Progenitor cell of endocrine pancreas (in vitro differentiated cells): ENCODE measurements at places on chromosomes 2 and 18. TPM values are rescaled to one million over a fixed set of nuclear protein-coding genes. Genes with fewer than 3 reads are reported as not detected.

DNA sequence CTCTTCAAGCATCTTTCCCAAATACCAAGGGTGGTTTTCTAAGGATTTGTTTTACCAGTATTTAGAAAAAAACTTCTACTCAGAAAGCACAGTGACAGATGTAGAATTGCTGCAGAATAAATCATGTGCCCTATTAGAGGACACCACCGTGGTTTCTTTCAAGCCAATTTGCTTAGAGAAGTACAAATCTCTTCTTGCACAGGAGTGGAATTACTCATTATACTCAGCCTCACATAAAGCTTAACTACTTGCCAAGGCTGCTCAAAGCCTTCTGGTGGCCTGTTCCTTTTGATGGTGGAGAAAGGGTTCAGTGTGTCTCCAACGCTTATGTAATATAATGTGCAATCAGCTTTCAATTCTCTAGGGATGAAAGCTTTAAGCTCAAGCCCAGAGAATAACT is 66.5 kb upstream of the CTNNA2 start:
- no peak for DNase-seq

DNA sequence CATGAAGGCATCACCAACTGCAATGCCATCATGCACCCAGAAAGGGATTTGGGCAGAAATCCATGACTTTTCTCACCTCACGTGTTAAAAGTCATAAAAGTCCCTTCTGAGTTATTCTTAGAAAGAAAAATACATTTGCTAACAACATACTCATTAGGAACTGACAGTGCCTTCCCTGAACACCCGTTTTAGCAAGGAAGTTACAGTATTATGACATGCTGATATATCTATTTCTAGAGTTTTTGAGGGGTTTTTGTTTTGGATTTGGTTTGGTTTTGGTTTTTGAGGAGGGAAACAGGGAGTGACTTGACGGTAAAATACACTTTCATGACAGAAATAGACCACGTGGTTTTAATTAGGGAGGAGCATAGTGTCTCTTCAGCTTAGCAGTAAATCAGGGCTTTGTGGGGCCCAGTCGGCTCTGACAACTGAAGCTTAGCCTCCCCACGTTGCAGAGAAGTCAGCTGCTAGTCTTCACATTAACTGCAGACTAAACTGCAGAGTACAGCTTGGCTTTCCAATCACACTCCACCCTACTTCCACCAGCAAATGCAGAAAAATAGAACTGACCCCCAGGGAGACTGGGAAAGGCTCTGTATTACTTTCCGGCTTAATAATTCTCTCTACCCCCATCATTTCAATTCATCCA is 141.4 kb downstream of the FAM124B start:
- no peak for DNase-seq

- DNase-seq: no peak
Measured at GRCh38 chr2:62540408-62541168, 34.6 kb upstream of the TMEM17 start.

GRCh38 chr2:106551417-106552130 is 64.4 kb downstream of the CD8B2 start:
- DNase-seq: no peak

GRCh38 chr2:216740557-216741222 is 45.3 kb upstream of the IGFBP5 start:
- DNase-seq: no peak

DNA sequence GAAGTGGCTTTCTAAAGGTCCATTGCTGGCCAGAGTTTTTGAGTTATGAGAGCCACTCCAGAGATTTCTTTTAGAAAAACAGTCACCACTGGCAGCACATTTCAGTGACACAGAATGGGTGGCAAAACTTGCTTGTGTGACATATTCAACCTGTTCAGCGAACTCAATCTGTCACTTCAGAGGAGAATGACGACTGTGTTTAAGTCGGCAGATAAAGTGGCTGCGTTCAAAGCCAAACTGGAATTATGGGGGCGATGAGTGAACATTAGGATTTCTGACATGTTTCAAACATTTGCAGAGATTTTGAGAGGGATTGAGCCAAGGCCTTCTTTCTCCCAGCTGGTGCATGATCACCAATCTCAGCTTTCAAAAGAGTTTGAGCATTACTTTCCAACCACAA is 139.6 kb upstream of the B3GNT2 start:
- no peak for DNase-seq

DNA sequence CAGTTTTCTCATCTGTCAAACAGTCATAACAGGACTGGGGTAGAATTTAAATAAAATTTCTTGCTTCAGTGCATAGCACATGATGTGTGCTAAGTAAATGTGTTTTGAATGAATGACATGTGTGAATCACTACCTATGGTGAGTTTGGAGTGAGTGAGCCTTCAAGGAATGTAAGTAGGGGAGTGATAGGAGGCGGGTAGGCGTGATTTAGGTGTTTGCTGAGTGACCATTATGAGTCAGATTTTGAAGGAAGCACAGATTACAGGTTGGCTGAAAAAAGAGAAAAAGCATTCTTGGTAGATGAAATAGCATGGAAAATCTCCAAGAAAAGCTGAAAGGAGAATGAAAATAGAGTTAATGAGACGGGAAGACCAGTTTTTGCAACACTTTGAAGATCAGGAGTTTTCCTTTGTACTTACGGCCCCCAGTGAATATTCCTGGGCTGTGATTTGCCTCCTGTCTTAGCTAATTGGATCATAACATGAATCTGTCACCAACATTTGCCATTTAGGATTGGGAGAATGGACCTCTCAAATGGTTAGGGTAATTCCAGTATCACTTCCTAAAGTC is 136.9 kb upstream of the GATA6 start:
- no peak for DNase-seq

DNA sequence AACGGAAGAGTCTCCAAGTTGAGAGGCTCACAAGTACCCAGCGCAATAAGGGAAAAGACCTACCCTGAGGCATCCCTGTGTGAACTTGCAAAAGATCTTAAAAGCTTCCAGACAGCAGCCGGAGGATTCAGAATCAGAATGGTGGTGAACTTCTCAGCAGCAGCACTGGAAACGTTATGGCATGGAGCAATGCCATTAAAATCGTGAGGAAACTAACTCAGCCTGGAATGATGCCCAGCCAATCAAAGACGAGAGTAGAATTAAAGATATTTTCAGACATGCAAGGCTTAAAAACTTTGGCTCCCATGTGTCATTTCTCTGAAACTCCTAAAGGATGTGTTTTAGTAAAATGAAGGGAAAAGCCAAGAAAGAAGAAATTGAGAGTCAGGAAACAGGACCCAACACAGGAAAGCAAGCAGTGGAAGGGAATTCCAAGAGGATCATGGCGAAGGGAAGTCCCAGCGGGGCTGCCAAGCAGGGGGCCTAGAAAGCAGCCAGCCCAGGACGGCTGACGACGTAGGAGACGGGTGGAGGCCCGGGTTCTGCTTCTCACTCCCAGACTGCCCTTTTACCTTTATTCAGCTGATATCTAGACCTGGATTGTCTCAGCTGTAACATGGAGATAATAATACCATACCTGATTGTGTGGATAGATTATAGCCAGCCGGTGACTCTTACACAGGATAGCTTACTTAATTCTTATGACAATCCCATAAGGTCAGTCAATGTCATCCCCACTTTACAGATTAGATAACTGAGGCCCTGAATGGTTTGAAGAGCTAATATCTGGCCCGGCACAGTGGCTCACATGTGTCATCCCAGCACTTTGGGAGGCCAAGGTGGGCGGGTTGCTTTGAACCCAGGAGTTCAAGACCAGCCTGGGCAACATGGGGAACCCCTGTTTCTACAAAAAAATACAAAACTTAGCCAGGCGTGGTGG is 92.8 kb downstream of the ASAP2 start:
- no peak for DNase-seq

DNA sequence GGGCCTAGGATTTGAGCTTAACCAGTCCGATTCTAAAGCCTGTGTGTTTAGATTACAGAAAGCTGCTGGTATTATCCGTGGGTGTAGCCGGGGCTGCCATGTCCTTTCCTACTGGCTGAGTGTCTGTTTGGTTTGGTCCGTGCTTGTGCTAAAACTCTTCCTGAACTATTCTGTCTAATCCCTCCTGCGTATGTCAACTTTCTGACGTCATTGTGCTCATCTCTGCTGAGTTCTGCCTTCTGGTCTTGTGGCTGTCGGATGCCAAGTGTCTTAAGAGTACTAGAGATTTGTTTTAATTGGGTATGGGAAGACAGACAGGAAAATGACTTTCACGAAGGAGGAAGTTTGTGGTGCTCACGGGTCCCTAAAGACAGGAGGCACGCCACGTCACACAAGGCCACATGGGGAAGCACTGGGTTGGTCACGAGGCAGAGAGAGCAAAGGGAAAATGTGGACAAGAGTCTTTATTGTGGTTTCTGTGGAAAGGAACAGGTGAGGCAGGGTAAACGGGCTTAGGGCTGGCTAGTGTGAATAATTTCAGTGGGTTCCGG is 31.8 kb upstream of the NTSR2 start:
- DNase-seq: no peak

DNA sequence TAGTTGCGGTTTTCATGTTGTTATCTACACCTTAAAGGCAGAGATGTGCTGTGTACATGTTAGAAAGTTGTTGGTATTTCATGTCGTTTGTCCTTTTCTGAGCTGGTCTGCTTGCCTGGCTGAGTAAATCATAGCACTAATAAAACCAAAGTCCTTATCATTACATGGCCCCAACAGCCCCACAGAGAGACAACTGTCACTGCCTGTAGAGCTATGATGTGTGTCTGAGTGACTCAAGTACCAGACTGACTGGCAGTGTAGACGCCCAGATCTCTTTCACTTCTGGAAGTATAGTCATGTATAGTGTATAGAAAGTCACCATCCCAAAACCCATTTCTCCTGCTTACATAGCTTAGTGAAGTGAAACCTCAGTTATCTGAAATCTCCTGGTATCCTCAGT is 4.3 kb downstream of the SOCS6 start:
- no peak for DNase-seq

- no peak for DNase-seq
Measured at GRCh38 chr2:98825404-98825803, 94.5 kb upstream of the MGAT4A start.

DNA sequence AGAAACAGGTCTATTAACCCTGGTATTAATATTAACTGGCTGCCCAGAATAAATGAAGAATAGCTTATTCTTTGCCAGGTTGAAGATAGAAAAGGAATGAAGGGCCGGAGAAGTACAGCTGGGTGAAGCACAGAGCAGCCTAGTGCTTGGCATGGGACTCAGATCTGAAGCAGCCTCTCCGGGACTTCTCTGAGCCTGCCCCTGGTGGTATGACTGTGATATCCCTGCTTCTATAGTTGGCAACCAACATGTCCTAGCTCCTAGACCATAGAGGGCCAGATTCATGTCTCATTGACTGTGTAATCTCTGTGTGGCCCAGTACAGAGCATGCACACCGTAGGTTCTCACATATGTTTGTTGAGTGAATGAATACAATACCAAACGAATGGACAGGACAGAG is 107.8 kb downstream of the MSH2 start:
- no peak for DNase-seq

DNA sequence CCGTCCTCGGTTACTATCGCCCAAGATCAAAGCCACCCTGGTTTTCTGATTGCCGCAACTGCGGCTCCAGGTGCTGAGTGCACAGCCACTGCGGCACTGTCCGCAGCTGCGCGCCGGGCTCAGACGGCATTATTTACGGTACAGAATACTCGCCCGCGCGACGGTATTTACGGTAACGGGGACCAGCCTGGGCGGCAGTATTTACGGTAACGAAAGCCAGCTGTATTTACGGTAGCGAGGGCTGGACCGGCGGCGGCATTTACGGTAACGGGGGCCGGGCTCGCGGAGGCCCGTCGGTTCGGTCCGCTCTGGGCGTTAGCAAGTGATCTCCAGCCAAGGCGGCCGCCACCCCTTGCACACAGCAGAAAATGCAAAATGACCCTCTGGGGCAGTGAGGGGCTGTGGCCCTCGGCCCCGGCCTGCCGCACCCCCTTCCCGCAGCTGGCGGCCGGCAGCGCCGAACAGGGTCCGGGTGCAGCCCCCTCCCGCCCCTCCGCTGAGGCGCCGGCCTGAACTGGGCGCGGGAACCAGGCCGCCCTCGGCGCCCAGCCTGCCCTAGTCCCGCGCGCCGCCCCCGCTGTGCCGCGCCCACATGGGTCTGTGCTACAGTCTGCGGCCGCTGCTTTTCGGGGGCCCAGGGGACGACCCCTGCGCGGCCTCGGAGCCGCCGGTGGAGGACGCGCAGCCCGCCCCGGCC is at the start of gene GNAL:
Gene GNAL (plus strand): TSS at position 293 of the 697 bp plus-strand sequence. CDS start 300 bp downstream, at position 593.
- DNase-seq: peak; percentile 74

GRCh38 chr2:222494104-222494739 is 69.9 kb downstream of the SGPP2 start:
- no peak for DNase-seq

TUBA3E gene
- total RNA-seq: not detected in 2 replicates

RBKS gene
- 5.0 and 5.4 TPM in 2 replicates for total RNA-seq

CPLX4 gene
- total RNA-seq: not detected in 2 replicates
